Amniotic epithelial cell (primary cell): ENCODE measurements at places on chromosomes 5 and 9.

- DNase-seq: no peak
Observed at GRCh38 chr5:60490597-60491166, 209.3 kb downstream of the DEPDC1B start.

DNA sequence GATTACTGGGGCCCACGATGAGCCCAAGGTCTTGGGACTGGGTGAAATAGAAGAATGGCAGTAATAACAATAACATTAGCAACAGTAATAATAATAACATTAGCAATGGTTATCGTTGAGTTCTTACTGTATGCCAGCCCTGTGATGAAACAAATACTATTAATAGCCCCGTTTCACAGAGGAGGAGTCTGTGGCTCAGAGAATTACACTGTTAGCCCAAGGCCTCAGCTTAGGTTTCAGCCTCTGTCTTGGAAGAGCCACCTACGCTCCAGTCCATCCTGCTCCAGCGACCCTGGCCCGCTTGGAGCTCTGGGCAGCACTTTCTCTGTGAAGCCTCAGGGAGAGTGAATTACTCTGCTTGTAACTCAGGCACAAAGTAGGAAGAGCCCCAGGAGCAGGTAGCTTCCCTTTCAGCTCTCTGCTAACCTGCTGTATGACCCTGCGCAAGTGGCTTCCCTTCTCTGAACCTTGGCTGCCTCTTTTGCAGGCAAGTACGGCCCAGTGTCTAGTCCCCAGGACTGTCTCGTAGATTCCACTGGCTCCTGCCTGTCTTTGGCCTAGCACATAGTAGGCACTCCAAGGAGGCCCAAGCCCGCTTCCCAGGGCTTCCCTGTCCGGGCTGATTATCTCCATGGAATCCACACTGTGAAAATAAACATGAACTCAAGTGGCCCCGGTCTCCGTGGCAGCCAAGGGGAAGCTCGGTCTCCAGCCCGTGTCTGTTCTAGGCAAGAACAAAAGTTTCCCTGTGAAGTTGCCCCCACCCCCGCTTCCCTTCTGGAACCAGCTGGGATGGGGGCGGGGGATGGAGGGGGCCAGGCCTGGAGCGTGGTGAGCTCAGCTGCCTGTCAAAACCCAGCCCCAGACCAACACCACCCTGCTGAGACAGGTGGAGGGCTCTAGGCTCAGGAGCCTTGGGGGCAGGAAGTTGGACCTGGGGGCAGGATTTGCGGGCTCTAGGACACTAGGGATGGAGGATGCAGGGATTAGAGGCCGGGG is 26.2 kb upstream of the LMX1B start:
- peak; percentile 6 for DNase-seq

DNA sequence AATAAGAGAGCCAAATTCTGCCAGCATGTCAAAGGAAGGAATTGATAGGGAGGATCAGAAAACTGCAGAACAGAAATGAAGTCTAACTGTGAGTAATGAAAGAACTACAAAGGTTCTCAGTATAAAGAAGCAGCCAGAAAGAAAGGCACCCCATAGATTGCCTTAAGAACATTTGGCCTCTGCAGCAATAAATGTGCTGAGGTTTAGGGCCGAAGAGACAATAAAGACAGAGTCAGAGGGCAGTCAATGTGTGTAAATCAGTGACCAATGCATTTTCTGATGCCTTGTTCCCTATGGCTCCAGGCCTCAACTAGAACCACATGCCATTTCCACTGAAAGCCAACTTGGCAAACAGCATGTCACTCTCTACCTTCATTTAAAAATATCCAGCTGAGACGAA is 281.0 kb downstream of the HINT1 start:
- DNase-seq: no peak

- DNase-seq: no peak
Observed at GRCh38 chr5:3392306-3392939, 203.2 kb upstream of the IRX1 start.

DNA sequence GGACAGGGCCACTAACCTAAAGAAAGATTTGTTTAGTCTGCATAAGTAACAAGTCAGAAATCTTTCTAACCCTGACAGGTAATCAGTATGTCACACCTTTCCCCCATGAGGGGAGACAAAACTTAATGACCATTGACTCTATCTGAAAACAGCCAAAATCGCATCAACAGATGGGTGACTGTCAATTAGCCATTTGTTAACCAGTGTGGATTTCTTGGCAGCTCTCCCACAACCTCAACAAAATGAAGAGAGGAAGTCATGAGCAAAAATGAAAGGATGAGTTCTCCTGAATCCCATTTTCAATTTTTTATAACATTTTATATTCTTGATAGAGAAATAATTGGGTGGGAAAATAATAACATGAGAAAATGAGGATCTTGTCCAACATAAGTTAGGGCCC is 84.6 kb upstream of the SNX2 start:
- no peak for DNase-seq

GRCh38 chr9:21696411-21696871 is 106.0 kb upstream of the MTAP start:
- DNase-seq: no peak
